ENCODE measurements at places on chromosomes 5 and 9.
A peak's percentile ranks its signal among the peaks of the same experiment; 100 is the strongest.

DNA sequence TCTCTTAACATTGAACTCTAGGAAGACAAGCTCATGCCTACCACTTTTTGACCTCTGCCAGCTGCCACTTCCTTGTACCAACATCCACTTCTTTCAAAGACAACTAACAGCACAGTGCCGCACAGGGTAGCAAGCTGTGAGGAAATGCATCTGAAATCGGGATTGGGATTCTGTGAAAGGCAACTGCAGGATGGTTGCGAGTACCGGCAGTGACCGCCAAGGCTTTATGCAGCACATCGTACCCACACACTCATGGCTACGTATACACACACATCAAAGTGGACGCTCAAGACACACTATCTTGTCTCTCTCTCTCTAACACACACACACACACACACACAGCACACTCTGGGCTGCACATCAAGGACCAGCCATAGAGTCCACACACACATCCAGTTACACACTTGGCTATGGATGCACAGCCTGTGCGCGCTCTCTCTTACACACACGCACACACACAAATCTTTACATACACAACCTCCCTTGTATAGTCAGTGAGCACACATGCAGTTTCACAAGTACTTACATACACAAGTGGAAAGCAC lies 964 bp downstream of the HTR4 start:
- DNase-seq = no peak

DNA sequence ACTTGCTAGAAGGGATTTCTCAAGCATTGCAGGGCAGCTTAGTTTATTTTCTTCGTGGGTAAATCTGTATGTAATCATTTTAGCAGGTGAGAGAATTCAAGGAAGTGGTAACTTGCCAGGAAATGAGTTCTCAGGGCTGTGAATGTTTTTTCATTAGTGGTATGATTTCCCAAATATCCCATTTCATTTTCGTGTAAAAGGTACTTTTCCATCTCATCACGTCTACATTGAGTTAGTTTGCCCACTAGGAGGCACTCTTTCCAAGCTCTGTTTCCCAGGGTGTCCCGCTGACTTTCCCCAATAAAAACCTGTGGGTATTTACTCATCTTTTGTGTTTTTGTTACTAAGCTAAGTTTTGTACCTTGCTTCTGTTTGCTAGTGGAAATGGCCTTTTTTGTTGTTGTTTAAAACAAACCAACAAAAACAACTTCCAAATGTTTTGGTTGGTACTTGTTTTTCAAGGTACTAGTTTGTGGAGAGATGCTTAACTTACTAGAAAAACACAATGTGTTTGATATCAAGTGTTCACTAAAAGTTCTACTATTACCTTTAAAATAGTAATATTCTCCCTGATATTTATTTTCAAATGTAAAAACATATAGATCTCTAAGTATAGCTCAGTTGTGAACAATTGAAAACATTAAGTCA lies 373.6 kb downstream of the ADGRV1 start:
- peak; percentile 35 for DNase-seq

- no peak for DNase-seq
Measured at GRCh38 chr5:56853698-56854097, 38.3 kb downstream of the MAP3K1 start.

DNA sequence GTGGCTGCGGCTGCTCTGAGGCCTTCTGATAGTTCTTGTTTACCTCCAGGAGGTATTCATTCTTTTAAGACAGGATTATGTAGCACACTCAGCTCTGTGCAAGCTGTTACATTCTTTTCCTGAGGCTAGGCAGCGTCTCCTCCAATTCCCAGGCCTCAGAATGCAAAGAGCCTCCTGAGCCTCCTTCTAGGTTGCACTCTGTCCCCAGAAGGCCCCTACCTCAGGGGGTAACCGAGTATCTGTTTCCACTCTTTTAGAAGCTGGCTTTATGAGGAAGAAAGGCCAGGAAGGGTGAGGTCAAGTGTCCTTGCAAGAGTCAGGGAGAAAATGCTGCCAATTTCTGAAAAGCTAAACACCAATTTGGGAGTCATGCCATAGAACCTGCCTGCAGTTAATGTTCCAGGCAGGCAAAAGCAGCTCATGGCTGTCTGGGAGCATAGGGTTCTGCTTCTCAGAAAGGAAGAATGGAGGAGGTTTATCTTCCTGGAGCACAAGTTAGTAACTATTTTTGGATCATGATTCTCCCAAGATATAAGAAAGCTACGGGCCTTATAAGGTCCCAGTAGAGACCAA lies 178.9 kb downstream of the SEMA6A start:
- no peak for DNase-seq

DNA sequence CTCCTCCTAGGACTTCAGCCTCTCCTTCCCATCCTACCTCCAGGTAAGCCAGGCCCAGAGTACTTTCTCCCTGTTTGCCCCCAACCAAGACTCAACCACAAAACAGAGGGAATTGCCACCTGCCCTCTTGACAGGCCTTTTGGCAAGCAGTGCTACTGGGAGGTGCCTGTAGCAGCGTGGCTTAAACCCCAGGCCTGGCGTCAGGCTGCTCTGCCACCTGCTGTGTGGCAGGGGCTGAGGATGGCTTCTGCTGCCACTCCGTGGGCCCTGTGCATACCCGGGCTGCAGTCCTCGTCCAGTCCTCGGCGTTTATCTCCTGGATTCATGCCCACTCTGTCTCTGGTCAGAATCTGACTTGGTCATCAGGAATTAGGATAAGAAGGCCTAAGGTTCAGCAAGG lies 163.1 kb downstream of the PAX5 start:
- DNase-seq = no peak

GRCh38 chr5:7330256-7330655 lies 65.7 kb upstream of the ADCY2 start:
- DNase-seq = no peak

DNA sequence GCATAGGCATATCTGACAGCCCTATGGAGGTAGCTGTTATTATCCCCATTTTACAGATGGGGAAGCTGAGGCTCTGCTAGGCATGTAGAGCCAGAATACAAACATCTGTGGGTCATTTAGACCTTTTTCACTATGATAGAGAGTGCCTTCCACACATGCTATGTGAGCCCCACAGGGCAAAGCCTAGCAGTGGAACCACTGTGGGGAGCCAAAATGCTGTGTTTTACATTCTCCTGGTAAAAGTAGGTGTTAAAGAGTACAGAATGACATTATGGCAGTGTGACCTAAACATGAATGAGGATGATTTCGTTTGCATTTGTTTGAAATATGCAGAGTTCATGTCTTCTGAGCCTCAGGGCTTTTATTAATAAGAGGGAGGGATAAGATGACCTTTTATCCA lies 265.2 kb downstream of the MAST4 start:
- no peak for DNase-seq

GRCh38 chr9:134800791-134801339 lies 79.7 kb upstream of the FCN2 start:
- DNase-seq = no peak

Data from CD4-positive, alpha-beta T cell treated with Interleukin-15 for 4 hours (primary cell).